ENCODE measurements at places on chromosomes 6 and 20.

- peak; percentile 29 for DNase-seq
Observed at GRCh38 chr20:47351643-47352331, 4.7 kb downstream of the ZMYND8 start.

DNA sequence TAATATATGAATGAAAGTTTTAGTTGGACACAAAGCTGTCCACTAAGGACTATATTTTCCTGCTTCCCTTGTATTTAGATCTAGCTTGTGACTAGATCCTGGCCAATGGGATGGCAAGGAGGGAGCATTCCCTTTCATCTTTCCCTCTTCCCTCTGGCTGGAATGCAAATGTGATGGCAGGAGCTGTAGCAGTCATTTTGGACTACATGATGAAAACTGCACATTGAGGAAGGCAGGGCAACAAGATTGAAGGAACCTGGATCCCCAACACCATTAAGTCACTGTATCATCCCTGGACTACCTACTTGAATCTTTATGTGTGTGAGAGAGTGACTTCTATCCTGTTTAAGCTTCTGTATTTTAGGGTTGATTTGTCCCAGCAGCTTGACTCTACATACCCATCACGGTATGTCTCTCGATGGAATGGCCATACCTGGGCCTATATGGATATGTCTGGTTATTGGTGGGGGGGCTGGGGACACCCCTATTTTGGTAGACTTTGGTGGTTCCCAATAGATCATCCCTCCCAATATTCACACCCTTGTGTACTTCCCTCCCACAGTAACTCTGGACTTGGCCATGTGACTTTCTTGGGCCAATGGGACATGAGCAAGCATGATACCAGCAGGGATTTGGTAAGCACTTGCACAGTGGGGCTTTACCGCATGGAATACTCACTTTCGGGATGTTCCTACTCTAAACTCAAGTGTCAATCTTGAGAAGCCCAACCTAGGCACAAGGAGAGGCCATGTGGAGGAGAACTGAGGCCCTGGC is 128.5 kb downstream of the VEGFA start:
- no peak for DNase-seq

DNA sequence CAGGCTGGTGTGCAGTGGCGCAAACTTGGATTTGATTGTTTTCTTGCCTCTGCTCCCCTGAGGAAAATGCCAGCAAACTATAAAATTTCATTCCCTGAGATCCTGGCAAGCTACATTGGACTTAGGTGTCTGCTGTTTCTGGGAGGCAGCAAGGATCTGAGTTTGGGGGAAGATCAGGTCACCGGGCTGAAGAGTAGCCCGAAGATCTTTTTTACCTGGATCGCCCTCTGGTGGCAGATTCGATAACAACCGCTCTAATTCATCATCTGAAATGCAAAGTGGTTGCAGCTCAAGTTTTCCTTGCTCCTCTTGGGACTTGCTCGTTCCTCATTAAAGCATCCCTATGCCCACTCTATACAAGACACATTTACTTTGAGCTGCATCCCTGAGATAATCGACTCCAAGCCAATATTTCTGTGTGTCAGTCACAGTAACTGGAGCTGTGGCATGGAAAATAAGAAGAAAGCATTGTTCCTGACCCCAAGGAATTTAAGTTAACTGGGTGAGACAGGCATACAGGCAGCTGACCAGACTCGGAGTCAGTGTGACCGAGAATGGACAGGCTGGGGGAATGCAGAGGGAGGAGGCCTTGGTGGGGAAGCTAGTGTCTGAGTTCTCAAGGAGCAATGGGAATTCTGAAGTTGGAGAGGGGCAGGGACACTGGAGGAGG is 131.8 kb upstream of the PROKR2 start:
- peak; percentile 80 for DNase-seq

DNA sequence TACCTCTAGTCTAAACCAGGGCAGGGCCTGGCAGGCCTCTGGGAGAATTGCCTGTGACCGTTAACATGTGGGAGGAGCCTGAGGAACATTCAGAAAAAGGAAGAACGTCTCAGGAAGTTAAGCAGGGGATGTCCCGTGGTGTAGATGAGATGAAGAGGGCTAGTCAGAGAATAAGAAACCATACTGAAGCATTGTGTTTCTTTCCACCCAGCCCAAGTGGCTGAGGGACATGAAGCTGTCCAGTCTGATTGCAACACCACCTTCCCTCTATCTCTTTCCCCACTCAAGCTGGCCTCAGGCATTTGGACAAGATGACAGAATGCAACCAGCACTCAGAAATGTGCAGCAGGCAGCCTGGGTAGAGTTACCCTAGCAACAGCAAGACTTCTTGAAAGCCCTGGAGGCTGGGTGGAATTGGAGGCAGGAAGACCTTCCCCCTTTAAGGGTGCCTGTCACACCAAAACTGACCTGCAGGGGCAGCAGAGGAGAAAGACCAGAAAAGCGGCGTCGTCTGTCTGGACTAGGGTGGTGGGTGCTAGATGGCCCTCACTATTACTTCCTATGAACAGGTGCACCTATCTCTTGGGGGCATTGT is 186.1 kb downstream of the UNC5CL start:
- peak; percentile 46 for DNase-seq

- DNase-seq = peak; percentile 80
Observed at GRCh38 chr6:44035621-44036020, 91.6 kb downstream of the MRPL14 start.

DNA sequence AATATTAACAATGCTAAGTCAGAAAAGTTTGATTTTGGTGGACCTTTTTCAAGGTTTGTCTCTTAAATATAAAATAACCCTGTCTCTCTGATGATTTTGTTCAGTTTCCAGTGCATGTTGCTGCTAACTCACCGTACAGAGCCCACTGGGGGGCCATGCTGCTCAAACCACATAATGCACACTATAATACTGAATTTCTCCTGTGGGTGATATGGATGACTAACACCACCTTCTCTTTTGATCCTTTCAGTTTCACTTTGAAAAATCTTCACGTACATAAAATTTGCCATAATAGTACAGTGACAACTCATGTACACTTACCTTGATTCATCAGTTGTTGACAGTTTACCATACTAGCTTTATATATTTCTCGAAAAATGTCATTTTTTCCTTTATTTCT is 506.6 kb upstream of the MAN1A1 start:
- no peak for DNase-seq

Measured in suppressor macrophage (primary cell).